ENCODE measurements at places on chromosomes 3 and 15. TPM values are rescaled to one million over a fixed set of nuclear protein-coding genes. Genes with fewer than 3 reads are reported as not detected.

DNA sequence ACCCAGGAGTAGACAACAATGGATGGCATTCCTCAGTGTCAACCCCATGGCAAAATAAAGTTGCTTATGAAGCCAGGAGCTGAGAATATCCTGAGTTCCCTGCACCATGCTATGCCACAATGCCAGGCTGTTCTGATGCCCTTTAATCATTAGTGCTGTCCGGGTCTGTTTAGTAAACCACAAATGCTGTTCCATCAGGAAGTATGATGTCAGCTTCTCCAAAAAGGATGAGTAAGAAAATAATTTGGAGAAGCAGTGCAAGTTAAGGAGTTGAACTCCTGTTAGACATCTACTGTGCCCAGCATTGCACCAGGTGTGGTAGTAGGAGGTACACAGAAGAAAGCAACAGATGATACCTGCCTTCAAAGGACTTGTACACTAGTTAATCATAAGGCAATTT is 67.9 kb upstream of the GUCA1C start:
- DNase-seq, result no peak

- DNase-seq, result no peak
Measured at GRCh38 chr15:65579762-65580161, 31.2 kb downstream of the INTS14 start.

DNA sequence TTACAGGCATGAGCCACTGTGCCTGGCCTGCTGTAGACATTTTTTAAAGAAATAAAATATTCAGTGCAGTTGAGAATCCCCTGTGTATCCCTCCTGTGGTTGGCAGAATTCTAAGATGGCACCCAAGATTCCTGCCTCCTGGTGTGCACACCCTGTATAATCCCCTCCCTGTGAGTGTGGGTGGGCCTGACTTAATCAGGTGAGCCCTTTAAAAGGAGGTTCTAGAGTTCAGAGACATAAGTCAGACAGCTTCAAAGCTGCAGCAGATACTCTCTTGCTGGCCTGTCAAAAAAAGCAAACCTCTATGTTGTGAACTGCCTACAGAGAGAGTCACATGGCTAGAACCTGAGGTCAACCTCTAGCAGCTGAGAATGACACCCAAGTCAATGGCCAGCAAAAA is 7.0 kb upstream of the VIPR1 start:
- no peak for DNase-seq

GRCh38 chr3:125110016-125110875 is 54.4 kb upstream of the HEG1 start:
- DNase-seq, result no peak

DNA sequence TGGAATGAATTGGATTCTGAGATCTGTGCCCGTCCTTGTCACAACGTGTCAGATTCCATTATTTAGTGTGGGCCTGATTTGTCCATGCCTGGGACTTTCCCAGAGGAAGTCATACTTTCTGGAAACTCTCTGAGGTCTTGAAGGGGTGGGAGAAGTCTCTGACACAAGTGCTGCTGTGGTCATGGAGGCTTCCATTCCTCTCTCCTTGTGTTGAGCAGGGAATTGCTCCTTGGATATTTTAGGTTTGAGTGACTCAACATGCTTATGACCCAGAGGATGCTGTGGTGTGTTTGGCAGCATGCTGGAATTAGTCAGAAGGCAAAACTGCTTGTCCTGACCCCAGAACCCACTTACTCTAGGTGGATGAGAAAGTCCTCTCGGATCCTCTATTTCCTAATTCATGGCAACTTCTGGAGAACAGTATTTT is 132.1 kb downstream of the LPP start:
- DNase-seq, result no peak

- no peak for DNase-seq
Measured at GRCh38 chr15:70151462-70151861, 53.7 kb upstream of the TLE3 start.

- no peak for DNase-seq
Measured at GRCh38 chr3:163943664-163944063, 1134.6 kb downstream of the SI start.

DNA sequence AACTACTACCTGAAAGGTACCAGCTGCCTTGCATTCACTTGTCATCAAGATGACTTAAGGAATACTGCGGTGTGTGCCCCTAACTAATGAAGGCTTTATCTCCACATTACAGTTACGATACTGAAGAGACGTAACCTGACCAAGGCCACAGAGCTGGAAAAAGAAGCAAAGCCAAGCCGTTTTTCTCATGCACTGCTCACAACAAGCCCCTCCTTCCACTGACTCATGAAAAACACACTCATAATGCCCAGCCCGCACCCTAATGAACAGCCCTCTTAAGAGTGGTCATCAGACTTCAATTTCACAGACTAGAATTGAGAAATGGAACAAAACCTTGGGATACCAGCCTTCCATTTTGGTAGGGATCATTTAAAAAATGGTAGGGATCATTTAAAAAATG is 11.6 kb downstream of the PSMD6 start:
- no peak for DNase-seq

- DNase-seq, result no peak
Measured at GRCh38 chr15:37050345-37050744, 50.0 kb downstream of the MEIS2 start.

DNA sequence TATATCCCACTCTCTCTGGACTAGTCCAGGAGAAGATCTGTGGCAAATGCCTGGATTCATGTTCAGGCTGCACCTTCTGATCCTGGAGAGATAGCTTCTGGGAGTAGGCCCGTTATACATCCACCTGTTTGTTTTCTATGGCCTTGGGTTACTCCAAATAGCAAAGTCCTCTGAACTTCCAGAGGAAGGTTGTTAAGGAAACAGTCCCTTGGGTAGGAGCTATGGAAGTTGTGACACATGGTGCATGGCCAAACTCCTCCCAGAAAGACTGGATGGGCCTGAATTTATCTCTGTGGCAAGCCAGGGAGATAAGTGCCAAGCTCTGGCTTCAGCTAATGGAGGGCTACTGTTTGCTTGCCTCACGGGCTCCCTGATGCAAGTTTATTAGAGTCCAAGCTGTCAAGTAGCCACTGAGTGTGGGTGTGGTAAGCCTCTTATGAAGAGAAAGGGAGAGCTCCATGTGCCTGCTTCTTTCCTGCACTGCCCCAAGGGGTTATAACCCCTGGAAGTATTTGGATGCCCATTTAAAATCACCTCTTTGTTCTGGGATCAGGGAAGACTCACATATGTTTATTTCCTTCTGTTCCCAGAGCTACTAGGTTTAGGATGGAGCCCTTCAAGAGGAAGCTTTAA is 328.7 kb upstream of the ATP11B start:
- no peak for DNase-seq

Gene SAMD7
- not detected for polyA plus RNA-seq

Gene RBP2
- not detected for polyA plus RNA-seq

Gene ADAMTS7
- polyA plus RNA-seq, result not detected

Gene MED12L
- not detected for polyA plus RNA-seq

Gene SLCO2A1
- polyA plus RNA-seq, result not detected

Gene ACSBG1
- polyA plus RNA-seq, result not detected

Gene TYRO3
- polyA plus RNA-seq, result not detected

All from naive thymus-derived CD8-positive, alpha-beta T cell (primary cell).